ENCODE measurements at places on chromosomes 3 and 15.

GRCh38 chr3:23406601-23407000 lies 203.5 kb downstream of the UBE2E2 start:
- no peak for DNase-seq

- DNase-seq: no peak
Observed at GRCh38 chr3:115217678-115218451, 70.8 kb upstream of the ZBTB20 start.

DNA sequence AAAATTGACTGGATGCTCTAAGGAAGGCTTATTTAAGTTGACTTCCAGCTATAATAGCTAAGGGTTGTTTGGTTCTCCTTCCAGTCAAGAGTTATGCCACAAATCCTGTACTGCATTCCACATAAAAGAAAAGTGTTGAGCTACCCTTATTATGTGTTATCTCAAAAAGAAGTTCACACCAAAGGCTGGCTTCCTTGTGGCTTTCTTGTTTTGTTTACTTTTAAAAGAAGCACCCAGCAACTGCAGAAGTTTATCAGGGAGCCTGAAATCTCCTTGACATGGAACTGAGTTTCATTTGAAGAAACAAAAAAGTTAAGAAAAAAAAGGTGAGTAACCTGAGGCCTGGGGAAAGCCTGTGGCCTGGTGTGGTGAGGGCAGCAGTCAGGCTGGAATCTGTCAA lies 10.2 kb downstream of the MGLL start:
- DNase-seq: no peak

GRCh38 chr15:98568382-98569017 lies 79.8 kb upstream of the IGF1R start:
- no peak for DNase-seq

DNA sequence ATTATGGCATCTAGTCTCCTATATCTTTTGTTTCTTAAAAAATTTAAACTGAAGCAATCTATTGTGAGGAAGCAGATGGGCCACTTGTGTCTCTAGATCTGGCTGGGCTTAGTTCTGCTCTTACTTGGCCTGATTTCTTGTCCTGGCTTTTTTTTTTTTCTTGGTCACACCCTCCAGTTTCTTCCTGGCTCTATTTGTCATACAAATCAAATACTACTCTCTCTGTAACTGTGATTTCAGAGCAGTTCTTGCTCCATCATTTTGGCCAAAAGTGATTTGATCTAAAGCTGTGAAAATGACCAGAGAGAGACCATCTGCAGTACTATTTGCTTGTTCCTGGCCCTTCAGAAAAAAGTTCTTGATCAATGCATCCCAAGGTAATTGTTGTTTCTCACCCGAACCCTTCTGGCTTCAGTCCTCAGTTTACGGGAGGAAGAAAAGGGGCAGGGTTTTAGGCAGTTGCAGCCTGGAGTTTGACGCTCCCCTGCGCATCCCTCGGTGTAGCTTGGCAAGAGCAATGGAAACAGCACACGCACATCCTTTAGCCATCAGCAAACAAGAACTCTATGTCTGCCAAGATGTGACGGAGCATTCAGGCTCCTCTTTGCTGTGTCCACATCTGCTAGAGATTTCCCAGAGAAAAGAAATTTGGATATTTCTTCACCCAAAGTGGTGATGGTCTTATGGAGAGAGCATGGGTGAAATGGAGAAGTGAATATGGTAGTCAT lies 31.6 kb downstream of the CHST2 start:
- DNase-seq: no peak

DNA sequence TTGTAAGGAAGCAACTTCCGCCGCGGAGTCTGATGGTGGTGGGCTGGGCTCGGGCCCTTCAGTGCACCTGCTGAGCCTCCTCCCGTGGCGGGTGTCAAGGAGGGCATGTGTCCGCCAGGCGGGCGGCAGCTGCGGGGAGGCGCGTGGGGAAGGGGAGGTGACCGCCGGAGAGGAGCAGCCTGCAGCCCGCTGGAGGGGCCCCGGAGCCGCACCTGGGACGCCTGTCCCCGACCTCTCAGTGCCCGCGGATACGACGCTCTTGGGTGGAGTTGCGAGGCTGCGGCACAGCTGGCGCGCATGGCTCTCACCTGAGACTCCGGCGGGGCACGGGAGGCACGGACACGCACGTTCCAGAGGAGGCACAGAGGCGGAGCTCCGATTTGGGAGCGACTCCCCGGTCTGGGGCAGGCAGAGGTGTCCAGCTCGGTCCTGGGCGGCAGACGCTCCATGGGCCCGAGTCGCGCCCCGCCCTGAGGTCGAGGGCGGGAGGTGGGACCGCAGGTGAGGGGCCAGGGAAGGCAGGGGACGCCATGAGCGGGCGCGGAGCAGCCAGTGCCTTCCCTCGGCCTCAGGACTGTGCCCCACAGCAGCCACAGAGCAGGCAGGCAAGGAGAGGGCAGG lies 50.2 kb upstream of the PRR20G start:
- DNase-seq: no peak

GRCh38 chr15:41061667-41062066 lies 54.4 kb downstream of the INO80 start:
- DNase-seq: no peak

- DNase-seq: peak; percentile 14
Observed at GRCh38 chr3:47266709-47267489, 15.7 kb downstream of the KIF9 start.

DNA sequence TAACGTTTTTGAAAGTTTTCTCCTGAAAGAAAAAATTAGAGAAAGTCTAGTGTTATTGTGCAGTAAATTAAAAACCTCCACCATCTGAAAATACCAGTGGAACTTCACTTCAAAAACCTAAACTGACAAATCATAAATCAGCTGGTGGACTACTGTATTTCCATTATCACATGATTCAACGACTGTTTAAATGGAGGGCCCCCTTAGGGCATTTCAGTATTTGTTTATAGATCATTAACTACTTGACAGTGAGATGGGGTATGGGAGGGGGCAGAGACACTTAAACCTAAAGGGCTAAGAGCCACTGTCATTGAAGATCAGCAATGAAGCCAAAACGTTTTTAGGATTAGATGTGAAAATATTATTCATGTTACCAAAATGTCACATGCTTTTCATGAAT lies 8.8 kb upstream of the C15orf61 start:
- no peak for DNase-seq

- no peak for DNase-seq
Observed at GRCh38 chr3:110895054-110895453, 176.6 kb upstream of the NECTIN3 start.

GRCh38 chr3:87468938-87469337 lies 192.6 kb upstream of the POU1F1 start:
- DNase-seq: no peak

DNA sequence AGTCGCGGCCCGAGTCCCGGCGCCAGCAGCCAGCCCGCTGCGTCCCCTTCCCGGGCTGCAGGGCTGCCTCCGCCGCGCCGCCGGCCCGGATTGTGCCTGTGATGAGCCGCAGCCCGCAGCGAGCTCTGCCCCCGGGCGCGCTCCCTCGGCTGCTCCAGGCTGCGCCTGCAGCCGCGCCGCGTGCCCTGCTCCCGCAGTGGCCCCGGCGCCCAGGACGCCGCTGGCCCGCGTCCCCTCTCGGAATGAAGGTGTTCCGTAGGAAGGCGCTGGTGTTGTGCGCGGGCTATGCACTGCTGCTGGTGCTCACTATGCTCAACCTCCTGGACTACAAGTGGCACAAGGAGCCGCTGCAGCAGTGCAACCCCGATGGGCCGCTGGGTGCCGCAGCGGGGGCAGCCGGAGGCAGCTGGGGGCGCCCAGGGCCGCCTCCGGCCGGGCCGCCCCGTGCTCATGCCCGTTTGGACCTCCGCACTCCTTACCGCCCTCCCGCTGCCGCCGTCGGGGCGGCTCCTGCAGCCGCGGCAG lies 1.2 kb downstream of the CHST2 start:
- no peak for DNase-seq

- peak; percentile 94 for DNase-seq
Observed at GRCh38 chr3:141368062-141368924, at the start of gene ZBTB38. TSS of gene ZBTB38 (plus strand) at chr3:141368504. CDS start at chr3:141442389, 73,885 bp downstream.

DNA sequence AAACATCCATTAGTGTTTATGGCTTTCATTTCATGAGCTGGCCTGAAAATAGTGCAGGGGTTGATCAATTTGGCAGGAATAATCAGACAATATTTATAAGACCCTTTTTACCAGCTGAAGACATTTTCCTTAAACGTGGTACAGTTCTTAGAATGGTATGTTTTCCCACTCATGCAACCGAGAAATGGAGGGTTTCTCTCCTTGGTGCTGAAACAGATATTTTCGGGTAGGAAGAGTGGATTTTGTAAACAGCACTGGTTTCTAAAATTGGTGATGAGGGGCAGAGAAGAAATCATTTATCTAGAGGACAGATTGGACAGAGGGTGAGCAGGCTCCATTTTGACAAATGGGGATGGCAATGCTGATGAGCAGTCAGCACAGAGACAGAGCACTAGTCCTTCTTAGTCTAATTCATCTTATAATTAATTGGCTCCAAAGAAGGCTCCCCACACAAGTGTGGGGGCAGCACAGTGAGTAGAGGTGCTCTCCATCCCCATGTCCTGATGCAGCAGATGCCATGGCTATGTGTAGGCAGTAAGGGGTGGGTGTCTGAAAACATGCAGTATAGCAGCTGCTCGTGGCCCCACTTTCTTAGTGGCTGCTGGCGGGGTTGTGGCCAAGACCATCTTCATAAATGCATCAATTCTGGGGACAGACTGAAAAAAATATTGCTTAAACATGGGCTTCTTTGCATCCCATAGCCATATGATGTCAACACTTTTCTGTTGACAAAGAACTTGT lies 18.1 kb upstream of the SLC7A14 start:
- no peak for DNase-seq

DNA sequence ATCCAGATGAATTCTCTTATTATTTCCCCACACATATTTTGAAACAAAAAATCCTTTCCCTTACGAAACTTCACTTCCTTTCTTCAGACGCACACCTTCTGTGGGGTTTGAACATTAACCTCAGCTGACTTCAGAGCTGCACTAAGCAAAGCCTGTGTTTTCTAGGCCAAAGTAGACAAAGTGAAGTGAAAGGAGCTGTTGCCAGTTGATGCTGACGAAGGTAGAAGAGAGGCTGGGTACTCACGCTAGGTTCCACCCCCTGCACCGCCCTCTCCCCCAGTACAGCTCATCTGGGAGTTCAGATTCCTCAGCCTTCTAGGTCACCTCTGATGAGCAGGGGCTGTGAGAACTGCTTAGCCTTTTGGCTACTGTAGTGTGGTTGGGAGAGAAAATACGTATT lies 24.1 kb downstream of the DUT start:
- DNase-seq: no peak

DNA sequence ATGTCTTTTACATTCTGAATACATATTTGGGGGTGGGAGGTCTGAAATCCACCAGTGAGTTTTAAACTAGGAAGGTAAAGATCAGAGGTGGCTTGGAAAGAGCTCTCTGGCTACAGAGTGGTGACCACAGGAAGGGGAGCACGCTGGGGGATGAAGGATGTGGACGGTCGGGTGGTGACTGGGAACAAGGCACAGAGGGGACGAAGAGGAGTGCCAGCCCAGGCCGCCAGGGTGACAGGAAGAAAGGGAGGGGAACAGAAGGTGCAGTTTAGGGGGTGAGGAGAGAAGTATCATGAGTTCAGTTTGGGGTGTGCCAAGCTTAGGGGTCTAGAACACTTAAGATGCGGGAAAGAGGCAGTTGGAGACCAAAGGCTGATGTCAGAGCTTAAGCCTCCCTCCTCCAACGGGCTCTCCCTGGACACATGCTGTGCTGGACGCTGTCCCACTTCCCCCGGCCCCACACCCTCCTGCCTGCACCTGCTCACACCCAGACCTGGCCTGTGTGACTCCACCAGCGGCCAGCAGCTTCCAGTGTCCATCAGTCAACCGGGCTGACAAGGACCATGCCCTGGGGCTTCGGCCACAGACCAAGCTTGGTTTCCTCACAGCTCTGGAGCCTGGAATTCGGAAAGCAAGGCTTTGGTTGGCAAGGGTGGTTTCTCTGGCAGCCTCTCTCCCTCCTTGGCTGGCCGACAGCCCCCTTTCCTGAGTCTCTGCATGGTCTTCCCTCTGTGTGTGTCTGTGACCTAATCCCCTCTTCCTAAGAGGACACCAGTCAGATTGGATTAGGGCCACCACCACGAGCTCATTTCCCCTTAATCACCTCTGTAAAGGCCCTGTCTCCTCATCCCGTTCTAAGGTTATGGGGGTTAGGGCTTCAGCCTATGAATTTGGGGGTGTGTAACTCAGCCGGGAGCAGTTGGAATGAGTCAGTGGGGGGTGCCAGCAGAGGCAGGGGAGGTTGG lies 120.4 kb upstream of the IQSEC1 start:
- no peak for DNase-seq

GRCh38 chr15:27248251-27248650 lies 277.3 kb downstream of the GABRG3 start:
- no peak for DNase-seq

- DNase-seq: no peak
Observed at GRCh38 chr3:20128358-20128757, 57.6 kb downstream of the SGO1 start.

DNA sequence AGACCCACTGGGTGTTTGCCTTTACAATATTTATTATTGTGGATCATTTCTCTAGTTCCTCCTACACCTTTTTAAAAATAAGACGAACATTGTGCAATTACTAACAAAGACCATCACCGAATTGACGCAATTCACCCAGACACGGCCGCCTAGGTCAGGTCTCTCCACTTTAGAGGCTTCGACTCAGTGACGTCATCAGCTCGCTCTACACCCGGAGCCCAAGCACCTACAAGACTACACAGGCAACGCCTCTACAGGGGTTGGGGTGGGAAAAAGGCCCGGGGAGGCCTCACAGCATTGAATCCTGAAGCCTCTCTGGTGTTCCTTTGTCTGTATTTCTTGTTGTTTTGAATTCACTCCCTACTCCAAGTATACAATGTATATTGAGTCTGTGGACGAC lies 16.6 kb downstream of the ZIC4 start:
- no peak for DNase-seq

GRCh38 chr3:24714436-24714835 lies 219.8 kb upstream of the THRB start:
- DNase-seq: no peak

DNA sequence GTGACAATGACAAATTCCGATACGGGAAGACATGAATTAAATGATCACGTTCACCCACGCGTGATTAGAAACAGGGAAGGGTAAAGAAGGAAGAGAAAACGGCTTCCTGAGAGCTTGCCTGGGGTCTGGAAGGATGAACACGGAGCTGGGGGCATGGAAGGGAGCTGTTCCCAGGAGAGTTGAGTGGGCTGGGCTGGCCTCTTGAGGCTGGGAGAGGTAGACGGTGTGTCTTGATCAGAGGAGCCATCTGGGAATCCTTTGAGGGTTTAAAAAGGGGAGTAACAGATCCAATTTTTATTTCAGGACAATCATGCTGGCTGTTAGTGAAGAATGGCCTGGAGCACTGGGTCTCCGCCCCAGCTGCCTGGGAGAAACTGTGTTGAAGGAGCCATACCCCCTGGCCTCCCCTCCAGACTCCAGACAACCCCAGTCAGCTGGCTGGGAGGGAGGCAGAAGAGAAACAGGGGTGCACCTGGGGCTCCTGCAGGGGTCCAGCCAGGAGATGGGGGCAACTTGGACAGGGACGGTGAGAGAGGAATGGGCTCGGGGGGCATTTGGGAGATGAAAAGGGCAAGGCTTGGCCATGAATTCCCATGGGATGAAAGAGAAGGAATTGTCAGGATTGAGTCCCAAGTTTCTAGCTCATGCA lies 53.6 kb upstream of the CGNL1 start:
- no peak for DNase-seq

GRCh38 chr3:4261406-4261805 lies 41.8 kb upstream of the SETMAR start:
- DNase-seq: no peak
